Activated gamma-delta T cell (primary cell): ENCODE measurements at places on chromosomes 12 and 14.

DNA sequence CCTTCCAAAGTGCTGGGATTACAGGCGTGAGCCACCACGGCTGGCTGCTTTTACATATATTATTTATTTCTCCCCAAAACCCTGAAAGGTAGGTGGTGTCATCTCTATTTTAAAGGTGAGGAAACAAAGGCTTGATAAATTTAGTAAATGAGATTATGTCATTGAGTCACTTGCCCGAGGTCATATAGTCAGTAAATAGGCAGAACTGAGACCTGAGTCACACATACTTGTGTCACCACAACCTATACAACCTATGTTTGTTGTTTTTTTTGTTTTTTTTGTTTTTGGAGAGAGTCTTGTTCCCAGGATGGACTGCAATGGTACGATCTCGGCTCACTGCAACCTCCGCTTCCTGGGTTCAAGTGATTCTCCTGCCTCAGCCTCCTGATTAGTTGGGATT is 12.8 kb downstream of the TSFM start:
- DNase-seq, result no peak

DNA sequence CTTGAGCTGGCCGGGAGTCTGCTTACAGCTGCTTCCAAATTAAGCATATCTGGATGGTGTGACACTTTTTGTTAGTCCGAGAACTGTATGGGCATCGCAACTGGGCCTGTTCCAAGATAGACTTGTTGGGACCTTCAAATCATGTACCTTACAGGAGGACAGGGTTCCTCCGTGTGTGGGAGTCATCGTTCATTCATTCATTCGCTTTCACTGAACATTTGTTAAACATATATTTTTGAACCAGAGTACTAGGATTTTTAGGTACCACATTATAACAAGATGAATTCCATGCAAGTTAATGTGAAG is 387 bp upstream of the IPO8 start:
- DNase-seq, result no peak

DNA sequence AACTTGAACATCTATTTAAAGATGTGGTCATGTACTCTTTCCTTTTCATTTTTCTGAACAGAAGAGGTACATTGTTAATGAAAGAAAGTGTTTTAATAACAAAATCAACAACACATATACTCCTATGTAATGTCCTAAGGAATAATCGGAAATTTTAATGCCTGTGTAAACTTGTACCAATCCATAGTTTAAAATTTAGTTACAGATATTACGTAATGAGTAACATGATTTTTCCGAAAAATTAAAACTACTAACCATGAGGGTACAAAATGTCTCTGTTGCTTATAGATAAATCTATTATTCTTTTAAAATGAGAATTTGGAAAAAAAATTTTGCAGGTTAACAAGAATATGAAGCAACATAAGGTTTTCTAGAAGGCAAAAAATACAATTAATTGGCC is 220.1 kb downstream of the BCAT1 start:
- DNase-seq, result no peak

GRCh38 chr14:61025251-61026223 is 44.5 kb downstream of the SLC38A6 start:
- no peak for DNase-seq

- no peak for DNase-seq
Measured at GRCh38 chr12:5494343-5494742, 62.4 kb downstream of the NTF3 start.

GRCh38 chr12:20757-21156 is 45.8 kb upstream of the IQSEC3 start:
- no peak for DNase-seq

DNA sequence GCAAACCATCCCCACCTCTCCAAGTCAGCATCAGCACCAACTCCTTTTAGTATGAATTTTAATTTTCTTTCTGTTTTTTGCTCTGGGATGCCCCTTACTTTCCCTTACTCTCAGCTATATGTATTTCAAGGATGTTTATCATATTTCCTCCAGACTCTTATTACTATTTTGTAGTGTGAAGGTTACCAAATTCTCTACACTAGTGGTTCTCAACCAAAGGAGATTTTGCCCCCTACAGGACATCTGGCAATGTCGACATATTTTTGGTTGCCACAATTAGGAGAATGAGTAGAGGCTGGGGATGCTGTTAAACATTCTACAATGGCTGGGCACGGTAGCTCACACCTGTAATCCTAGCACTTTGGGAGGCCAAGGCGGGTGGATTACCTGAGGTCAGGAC is 29.1 kb upstream of the SOS2 start:
- no peak for DNase-seq

GRCh38 chr12:24256684-24257083 is 307.2 kb upstream of the SOX5 start:
- DNase-seq, result no peak

- no peak for DNase-seq
Measured at GRCh38 chr14:55819610-55820304, 239.8 kb downstream of the KTN1 start.

- DNase-seq, result no peak
Measured at GRCh38 chr12:89393551-89394121, 41.3 kb upstream of the DUSP6 start.

DNA sequence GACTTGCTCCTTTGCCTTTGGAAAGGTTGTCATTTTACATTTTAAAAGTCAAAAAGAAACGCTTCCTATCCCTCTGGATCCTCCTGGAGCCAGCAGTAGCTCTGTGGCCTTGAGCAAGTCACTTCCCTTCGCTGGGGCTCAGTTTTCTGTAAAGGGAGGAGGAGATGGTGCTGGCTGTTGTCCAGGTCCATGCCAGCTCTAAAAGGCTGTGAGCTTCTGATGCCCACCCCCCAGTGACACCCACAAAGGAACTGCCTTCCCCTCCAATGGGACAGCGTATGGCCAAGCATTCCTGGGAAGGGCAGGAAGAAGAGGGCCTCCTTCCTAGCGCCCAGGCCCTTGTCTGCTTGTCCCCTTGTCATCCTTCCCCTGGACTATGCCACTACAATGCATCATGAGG is 81.5 kb downstream of the NTF3 start:
- no peak for DNase-seq

GRCh38 chr14:65277580-65278270 is 134.8 kb upstream of the FUT8 start:
- no peak for DNase-seq

DNA sequence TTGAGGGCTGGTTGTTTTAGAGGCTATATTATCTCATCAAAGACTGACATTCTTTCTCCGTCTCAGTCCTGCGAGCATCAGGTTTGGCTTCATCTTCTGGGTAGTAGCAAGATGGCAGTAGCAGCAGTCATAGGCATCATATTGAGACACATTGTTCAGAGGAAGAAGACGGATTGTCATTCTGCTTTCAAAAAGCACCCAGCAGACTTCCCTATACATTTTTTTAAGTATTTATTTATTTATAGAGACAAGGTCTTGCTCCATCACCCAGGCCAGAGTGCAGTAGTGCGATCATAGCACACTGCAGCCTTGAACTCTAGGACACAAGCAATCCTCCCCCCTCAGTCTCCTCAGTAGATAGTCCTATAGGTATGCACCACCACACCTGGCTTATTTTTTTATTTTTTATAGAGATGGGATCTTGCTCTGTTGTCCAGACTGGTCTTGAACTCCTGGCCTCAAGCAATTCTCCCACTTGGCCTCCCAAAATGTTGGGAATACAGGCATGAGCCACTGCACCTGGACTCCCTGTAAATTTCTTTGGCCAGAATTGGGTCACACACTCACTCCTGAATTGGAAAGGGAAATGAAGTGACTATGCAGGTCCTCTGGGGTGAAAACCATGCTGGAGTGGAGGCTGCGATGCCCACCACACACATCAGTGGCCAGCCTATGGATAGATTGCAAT is 125.4 kb downstream of the SLC38A6 start:
- no peak for DNase-seq

DNA sequence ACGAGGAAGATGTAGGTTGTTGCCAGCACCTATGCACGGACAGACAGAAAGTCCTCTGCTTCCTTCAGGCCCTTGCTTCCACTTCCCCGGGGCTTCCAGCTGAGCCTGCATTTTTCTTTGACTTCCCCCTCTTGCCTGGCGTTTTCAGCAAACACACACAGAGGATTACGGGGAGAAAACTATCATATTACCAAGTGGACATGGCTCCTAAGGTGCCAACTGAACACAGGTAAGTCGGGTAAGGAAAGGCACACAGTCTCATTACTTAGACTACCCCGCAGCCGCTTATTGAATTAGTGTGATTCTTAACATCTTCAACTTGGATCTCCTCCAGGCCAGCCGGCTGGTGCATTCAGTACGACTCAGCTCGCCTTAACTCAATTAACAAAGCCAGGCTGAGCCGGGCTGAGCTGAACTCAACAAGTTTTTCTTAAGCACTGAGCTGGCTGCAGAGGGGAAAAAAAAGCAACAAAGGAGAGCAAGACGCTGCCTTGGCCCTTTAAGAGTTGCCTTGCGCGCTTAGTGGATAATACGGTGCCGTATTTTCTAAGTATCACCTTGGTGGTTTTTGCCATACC is 19.2 kb upstream of the MAP1LC3B2 start:
- no peak for DNase-seq

GRCh38 chr12:69341328-69341727 is 6.9 kb upstream of the LYZ start:
- DNase-seq, result no peak

DNA sequence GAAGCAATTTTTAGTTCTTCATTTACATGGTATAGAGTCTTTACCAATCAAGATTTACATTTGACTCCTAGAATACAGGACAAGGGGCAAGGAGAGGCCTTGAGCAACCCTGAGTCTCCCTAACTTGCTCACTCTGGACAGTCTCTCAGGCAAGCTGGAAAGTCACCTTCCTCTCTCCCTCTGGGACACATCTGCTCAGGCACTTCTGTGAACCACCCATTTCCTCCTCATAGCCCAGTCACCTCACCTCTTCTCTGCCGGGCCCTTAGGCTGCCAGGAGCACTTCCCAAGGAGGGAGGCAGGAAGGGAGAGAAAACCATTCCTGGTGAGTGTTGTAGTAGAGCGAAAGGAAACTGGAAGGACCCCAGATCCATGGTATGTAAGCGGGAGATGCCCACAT is 202.8 kb downstream of the TTC7B start:
- no peak for DNase-seq

DNA sequence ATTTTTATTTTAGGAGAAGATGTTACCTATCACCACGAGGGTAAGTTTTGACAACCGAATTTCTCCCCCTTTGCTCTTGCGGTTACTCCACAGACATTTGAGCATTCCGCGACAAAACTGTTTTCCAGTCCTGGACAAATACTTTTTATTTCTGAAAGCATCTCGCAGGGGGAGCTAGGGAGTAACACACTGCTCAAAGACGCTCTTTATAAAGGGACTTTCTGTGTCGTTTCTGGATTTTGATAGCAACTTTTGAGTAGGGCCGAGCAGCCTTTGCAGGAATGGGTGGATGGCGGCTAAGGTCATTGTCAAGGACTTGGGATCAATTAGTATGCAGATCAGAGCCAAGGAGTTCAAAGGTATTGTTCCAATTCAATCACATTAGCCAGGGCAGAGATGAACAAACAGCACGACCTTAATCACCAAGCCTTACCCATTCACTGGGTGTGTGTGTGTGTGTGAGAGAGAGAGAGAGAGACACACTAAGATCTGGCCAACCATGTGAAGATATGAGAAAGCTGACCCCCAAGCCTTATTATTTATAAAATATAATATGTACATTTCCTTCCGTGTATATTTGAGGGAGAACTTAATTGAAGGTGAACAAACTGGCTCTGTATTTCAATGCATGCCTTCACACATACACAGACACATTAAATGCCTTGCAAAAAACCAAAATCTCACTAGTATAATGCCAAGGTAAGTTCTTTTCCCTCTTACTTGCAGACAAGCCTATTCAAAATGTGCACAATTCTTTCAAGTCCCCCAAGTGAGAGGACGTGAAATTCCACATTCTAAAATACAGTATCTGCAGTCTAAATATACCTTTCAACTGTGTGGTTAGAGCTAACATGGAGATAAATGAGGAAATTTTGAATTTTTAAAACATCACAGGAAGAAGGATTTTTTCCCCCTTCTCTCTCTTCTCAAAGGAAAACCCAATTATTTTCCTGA is 613.8 kb downstream of the VRK1 start:
- DNase-seq, result no peak

DNA sequence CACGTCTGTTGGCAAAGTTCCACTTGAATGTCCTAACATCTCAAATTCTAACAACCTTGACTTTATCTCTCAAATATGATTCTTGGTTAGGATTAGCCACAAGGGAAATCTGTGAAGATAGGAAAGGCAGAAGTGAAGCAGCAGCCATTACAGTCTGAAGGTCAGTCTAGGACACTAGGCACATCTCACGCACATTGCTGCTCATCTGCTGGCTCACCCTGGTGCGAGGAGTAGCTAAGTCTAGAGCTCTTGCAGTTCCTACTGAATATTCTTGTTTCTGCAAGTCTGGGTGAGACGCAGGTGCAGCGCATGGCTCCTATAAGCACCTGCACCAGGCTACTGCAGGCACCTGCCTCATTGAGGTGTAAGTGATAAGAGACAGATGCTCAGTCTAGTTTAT is 6.4 kb upstream of the SLC25A3 start:
- DNase-seq, result no peak

DNA sequence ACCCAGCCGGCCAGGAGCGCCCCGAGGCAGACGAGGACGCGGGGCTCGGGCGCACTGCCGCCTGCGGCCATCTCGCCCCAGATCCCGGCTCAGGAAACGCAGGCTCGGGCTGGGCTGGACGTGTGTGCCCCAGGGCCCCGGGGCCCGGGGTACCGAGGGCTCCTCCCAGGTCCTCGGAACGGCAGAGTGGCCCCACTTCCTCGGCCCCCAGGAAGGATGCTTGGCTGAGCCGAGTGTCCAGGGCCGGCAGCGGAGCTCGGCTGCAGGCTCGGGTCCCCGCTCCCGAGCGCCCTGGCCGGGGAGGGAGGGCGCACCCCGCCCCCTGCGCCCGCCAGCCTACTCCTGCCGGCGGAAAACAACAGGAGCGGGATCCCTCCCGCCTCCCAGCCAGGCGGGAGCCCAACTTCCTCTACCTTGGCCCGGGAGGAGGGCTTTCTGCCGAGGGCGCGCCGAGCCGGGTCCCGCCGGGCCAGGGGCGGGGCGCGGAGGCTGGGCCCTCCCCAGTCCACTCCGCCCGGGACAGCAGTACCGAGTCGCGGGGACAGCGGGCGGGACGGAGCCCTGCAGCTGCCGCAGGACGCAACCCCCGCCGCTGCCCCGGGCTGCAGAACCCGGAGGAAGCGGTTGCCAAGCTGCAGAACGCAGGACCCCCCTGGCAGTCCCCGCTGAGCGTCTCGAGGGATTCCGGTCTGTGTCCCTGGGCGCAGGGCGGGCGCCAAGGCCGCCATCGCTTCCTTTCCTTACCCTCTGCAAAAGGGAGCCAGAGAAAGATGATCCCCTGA is at the start of gene VSIG10:
Gene VSIG10, minus strand, starts transcription at position 411 of the 782 bp plus-strand sequence. Its CDS starts 340 bp downstream, at position 71.
- no peak for DNase-seq

DNA sequence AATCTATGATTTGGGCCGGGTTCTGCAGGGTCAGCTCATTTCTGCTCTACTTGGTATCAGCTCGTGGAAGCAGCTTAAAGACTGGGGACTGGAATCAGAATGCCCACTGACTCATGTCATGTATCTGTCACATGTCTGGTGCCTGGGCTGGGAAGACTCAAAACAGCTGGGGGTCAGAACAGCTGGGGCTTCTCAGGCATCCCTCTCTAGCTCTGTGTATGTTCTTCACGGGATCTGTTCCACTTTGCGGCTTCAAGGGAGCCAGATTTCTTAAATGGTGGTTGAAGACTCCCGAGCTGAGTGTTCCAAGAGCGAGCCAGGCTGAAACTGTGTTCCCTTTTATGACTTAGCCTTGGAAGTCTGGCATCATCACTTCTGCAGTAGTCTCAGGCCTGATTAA is 11.9 kb downstream of the AEBP2 start:
- no peak for DNase-seq
